ENCODE measurements at places on chromosomes 16 and 17.
A peak's percentile ranks its signal among the peaks of the same experiment; 100 is the strongest.

DNA sequence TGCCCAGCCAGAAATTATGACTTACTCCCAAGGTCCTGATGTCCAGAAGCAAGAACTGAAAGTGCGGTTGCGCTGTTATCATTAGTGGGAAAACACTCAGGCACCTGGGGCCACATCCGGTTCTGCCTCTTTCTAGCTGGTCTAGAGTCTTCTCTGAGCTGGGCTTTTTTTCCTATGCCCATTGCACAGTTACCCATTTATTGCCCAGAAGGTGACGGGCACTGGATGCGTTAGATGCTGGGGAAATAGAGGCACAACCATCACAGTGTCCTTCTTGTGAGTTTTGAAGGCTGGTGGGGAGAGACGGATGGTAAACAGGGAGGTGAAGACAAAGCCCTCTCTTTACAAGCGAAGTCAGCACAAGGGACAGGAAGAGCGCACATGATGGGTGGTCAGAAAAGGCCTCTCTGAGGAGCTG, 37.7 kb downstream of the PLCG2 start:
- DNase-seq: no peak

- no peak for DNase-seq
Observed at GRCh38 chr17:15942207-15942833, 2.6 kb upstream of the ADORA2B start.

DNA sequence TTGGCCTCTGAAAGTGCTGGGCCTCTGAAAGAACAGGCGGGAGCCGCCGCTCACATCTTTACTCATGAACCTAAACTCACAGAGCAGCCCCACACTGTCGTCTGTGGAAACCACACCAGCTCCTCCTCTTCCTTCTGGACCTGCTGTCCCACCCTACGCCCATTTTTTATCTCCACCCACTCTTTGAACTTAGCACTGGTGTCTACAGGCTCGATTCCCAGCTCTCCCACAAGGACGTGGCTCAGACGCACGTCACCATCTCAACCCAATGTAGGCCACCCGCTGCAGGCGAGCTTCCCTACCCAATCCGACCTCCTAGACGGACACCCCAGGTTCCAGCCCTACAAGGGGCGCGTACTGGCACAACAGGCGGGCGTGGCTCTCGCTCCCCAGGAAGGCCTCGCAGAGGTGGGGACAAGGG, 62.2 kb downstream of the NXN start:
- no peak for DNase-seq

DNA sequence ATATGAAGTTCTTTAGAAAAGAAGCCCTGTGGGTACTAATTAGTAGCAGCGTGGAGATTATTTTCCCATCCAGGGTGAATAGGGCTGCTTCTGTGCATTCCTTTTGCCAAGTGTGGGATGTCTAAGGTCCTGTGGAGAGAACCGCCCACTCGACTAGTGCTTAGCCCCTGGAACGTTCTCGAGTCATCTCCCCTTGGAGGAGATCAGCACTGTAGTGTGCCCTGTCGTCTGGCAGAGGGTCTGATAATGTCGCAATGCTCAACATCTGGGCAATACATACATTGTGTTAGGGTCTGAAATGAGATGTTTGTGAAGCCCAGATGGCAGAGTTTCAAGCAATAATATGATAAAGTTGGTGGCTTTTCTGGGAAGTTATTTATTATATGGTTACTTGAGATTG, 64.8 kb downstream of the SPECC1 start:
- DNase-seq: no peak

GRCh38 chr17:46121165-46121764, 72.0 kb downstream of the KANSL1 start:
- no peak for DNase-seq

- no peak for DNase-seq
Observed at GRCh38 chr17:56751145-56751738, 82.5 kb downstream of the C17orf67 start.

GRCh38 chr17:32915245-32915644, 12.7 kb upstream of the TMEM98 start:
- no peak for DNase-seq

DNA sequence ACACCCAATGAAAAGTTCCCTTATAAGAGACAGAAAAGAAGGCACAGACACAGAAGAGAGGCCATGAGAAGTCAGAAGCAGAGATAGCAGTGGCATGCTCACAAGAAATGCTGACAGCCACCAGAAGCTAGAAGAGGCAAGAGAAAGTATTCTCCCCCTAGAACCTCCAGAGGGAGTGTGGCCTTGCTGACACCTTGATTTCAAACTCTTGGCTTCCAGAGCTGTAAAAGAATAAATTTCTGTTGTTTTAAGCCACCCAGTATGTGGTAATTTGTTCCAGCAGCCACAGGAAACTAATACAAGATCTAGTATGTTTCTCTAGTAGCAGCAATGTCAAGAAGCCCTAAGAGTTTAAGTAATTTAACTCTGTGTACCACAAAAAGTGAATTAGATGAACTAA, 87.2 kb upstream of the NOG start:
- DNase-seq: no peak

GRCh38 chr16:1770328-1771187, 785 bp downstream of the NME3 start:
- DNase-seq: peak; percentile 19

DNA sequence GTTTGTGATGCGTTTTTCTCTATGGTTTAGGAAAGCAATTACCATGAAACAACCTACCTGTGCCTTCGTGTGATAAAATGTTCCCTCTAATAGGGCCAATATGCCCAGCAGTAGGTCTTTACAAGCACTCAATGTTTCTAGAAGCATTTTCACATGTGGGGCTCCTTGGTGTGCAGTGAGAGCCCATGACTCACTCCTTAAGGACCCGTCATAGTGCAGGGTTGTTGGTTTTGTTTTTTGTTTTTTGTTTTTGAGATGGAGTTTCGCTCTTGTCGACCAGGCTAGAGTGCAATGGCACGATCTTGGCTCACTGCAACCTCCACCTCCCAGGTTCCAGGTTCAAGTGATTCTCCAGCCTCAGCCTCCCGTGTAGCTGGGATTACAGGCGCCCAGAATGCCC, 31.1 kb upstream of the ZFP90 start:
- no peak for DNase-seq

GRCh38 chr16:31253642-31254045, 6.1 kb upstream of the ITGAM start:
- no peak for DNase-seq

DNA sequence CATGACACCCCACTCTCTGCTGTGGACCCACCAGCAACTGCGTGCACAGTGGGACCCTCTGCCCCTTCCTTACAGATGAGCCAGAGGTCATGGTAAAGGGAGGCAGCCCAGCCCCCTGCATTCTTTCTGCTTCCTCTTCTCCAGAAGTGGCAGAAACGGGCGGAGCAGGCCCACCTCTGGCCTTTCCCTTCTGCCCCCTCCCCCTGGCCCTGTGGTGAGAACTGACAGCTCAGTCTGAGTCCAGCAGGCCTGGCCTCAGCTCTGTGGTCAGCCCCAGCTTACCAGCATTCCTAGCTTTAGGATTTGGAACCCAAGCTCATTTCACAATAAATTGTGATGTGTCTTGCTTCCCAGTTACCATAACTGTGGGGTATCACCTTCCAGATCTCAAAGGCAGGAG, 4.8 kb upstream of the ANKRD11 start:
- no peak for DNase-seq

GRCh38 chr17:42871647-42872046, 20.6 kb downstream of the AOC3 start:
- DNase-seq: no peak

DNA sequence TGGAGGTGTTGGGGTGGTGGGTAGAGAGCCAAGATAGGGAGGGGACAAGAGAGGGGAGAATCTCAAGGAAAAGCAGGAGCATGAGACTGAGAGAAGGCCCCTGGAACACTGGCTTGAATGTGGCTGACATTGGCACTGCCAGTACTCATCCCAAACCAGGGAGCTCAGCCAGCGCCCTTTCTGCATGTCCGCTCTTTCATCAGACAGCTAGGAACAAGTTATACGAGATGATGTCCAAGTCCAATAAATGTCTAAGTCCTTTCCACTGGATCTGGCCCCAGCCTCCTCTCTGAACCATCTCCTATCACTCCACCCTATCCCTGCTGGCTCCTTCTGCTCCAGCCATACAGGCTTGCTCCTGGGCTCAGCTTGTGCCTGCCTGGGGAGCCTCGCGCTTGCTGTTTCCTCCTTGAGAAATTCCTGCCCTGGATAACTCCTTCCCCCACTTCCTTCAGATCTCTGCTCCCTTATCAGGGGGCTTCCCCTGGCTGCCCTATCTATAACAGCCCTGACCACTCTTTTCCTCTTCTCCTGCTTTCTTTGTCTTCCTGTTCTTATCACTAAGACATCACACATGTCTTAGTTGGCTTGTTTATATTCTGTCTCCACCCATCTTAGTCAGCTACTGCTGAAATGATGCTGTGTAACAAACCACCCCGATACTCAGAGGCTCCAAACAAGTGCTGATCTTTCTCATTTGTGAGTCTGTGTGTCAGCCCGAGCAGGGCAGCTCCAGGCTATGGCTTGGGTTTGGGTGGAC, 37.1 kb upstream of the MEOX1 start:
- no peak for DNase-seq

- no peak for DNase-seq
Observed at GRCh38 chr16:69373019-69373418, 12.8 kb downstream of the TERF2 start.

- no peak for DNase-seq
Observed at GRCh38 chr16:52453644-52454043, 93.3 kb downstream of the TOX3 start.

GRCh38 chr17:71224824-71225575, 895.8 kb upstream of the SOX9 start:
- no peak for DNase-seq

- DNase-seq: no peak
Observed at GRCh38 chr16:49698931-49699840, 156.7 kb downstream of the ZNF423 start.
